ENCODE measurements at places on chromosomes 7 and 10. TPM values are rescaled to one million over a fixed set of nuclear protein-coding genes. Genes with fewer than 3 reads are reported as not detected.

GRCh38 chr7:103773726-103774125 lies 215.7 kb downstream of the RELN start:
- DNase-seq: no peak

- DNase-seq: no peak
Observed at GRCh38 chr7:116145245-116145852, 65.0 kb upstream of the TES start.

GRCh38 chr7:141641876-141642275 lies 60.1 kb downstream of the DENND11 start:
- peak; percentile 9 for DNase-seq

- DNase-seq: no peak
Observed at GRCh38 chr7:79781716-79782115, 328.2 kb upstream of the MAGI2 start.

DNA sequence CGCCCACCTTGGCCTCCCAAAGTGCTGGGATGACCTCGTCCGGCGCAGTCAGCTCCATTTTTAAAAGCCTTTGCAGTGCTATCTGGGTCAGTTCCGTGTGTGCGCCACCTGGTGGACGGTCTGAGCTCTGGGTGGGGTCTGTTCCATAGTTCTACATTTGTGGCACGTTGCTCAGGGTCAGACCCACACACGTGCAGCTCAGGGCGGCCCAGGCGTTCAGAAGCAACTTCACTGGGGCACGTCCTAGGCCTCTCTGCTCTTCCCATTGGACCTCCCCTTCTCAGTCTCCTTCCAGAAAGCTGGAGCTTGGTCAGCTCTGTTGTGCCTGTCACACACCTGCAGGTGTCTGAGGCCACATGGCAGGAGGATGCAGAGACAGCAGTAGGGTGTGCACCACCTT lies 137.9 kb downstream of the DNAJB6 start:
- DNase-seq: no peak

DNA sequence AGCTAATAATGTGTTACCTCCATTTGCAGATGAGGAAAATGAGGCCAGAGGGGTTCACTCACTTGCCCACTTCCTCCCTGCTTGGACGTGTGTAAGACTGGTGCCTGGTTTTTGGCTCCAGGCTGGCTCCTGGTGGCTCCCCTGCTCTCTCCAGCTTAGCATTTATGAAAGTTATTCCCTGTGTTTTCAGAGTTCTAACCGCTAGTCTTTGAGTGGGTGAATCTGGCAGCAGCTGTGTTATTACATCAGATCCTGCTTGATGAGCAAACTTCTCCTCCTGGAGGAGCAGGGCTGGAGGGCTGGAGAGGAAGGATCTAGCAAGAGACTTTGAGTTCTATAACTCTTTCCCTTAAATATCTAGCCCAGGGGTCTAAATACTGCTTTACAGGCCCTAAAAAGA lies 80.9 kb upstream of the AGBL3 start:
- DNase-seq: peak; percentile 90

Gene HGF
- total RNA-seq: 0.39 TPM

Gene PCLO
- total RNA-seq: 1.2 TPM

Gene C10orf143
- total RNA-seq: not detected

Data from RPMI7951 (cell line).